HT1080 (cell line): ENCODE measurements at places on chromosomes 4 and X. TPM values are rescaled to one million over a fixed set of nuclear protein-coding genes. Genes with fewer than 3 reads are reported as not detected.

DNA sequence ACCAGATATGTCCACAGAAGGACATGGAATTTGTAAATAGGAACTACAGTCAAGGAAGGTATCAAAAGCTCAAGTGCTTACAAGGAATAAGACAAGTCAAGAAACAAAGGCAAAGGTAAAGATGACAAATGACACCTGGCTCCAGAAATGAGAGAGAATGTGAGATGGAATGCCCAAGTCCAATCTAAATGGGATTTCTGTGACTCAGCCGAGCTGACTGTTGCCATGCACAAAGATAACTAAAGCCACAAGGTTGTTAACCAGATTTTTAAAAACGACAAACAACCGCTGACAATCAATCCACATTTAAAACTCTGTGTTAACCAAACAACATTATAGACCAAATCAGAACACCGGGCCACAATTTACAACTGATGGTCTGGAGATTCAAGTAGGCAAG, 1.1 kb downstream of the NFXL1 start:
- DNase-seq: peak; percentile 26

The QRFPR gene
- not detected in 2 replicates for total RNA-seq

- peak; percentile 21 for DNase-seq
Observed at GRCh38 chr4:168101026-168101425, 8.7 kb downstream of the ANXA10 start.

DNA sequence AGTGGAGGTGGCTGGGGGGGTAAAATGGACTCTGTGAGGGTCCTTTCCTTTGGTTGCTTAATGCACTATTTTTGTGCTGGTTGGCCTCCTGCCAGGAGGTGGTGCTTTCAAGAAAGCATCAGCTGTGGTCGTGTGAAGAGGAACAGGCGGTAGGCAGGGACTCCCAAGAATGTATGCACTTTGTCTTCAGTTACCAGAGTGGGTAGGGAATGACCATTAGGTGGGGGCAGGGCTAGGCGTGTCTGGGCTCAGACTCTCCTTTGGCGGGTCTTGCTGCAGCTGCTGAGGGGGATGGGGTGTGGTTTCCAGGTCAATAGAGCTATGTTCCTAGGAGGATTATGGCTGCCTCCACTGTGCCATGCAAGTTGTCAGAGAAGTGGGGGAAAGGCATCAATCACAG, 509.0 kb downstream of the PCDH19 start:
- no peak for DNase-seq

GRCh38 chr4:176676901-176677300, 115.8 kb downstream of the VEGFC start:
- no peak for DNase-seq

The FRMPD3 gene
- 0.03 and 0.08 TPM in 2 replicates for total RNA-seq
